ENCODE measurements at places on chromosomes 4 and X.

- no peak for DNase-seq
Observed at GRCh38 chr4:17376205-17376604, 135.7 kb downstream of the QDPR start.

- DNase-seq: no peak
Observed at GRCh38 chr4:86307432-86307831, 52.4 kb downstream of the MAPK10 start.

DNA sequence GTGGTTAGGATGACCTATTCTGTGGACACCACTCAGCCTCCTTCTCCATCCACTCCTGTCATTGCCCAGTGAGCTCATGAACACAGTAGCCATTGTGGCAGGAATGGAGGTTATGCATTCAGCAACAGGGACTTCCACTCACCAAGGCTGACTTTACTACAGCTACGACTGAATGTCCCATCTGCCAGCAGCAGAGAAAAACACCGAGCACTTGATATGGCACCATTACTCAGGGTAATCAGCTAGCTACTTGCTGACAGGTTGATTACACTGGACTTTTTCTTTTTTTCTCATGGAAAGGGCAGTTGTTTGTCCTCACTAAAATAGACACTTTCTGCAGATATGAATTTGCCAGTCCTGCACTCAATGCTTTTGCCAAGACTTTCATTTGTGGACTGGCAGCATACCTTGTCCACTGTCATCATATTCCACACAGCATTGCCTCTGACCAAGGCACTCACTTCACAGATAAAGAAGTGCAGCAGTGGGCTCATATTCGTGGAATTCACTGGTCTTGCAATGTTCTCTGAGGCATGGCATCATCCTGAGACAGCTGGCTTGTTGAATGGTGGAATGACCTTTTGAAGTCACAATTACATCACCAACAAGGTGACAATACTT lies 37.3 kb upstream of the UGT2B4 start:
- no peak for DNase-seq

GRCh38 chrX:145818186-145819113 lies 821 bp downstream of the SLITRK2 start:
- DNase-seq: no peak

DNA sequence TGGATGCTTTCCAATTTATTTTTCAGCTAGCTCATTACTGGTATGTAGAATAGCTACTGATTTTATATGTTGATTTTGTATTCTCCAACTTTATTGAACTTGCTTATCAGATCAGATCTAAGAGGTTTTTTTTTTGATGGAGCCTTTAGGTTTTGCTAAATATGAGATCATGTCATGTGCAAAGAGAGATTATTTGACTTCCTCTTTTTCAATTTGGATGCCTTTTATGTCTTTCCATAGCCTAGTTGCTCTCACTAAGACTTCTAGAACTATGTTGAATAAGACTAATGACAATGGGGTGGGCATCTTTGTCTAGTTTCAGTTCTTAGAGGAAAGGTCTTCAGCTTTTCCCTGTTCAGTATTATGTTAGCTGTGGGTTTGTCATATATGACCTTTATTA lies 11.7 kb downstream of the MAGEE1 start:
- DNase-seq: no peak

- DNase-seq: no peak
Observed at GRCh38 chr4:127772769-127773671, 9.1 kb upstream of the HSPA4L start.

GRCh38 chr4:172842779-172843178 lies 325.8 kb upstream of the GALNT7 start:
- DNase-seq: no peak

DNA sequence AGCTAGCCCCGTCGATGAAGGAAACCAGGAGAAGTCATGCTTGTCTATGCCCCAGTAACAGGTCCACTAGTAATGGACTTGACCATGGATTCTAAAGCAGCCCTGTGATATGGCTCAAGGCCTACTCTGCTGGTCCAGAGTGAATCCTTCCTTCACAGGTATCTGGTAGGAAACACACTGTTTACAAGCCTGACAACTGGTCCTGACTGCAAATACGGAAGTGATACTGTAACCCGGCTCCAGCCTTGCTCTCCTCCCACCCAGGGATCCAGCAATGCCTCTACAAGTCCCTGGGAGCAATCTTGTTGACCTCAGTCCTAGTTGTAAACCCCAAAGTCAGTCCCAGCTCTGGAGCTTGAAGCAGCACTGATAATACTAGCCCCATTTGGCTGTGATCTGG lies 239.2 kb upstream of the GRID2 start:
- no peak for DNase-seq

DNA sequence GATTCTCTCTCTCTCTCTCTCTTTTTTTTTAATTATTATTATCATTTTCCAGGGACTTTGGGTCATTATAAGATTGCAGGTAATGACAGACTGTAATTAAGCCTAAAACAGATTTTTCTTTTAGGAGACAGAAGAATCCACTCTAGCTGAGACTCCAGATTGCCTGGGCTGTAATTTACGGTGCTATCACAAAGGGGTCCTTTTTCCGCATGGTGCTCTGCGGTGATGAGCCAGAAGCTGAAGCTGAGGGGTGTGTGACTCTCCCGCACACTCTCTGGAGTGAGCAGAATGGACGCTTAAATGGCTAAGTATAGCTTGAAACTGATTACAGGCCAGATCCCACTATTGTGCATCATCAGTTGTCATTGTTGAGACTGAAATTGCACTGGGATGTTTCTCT lies 50.0 kb downstream of the LGI2 start:
- no peak for DNase-seq

DNA sequence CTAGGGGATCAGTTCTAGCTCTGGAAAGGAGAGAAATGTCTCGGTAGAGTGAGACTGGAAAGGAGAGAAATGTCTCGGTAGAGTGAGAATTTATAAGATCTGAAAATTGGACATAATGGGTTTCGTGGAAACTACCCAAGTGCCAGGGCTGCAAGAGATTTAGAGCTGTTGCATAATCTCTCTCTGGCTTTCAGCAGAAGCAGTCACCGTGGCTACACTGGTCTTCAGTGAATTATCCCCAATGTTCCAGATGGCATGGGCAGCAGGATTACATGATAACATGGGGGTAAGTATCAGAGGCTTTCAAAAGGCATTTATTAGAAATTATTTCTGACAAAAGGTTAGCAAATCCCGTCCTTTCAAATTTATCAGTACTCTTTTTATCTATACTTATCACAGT lies 435.5 kb downstream of the NKX6-1 start:
- no peak for DNase-seq

DNA sequence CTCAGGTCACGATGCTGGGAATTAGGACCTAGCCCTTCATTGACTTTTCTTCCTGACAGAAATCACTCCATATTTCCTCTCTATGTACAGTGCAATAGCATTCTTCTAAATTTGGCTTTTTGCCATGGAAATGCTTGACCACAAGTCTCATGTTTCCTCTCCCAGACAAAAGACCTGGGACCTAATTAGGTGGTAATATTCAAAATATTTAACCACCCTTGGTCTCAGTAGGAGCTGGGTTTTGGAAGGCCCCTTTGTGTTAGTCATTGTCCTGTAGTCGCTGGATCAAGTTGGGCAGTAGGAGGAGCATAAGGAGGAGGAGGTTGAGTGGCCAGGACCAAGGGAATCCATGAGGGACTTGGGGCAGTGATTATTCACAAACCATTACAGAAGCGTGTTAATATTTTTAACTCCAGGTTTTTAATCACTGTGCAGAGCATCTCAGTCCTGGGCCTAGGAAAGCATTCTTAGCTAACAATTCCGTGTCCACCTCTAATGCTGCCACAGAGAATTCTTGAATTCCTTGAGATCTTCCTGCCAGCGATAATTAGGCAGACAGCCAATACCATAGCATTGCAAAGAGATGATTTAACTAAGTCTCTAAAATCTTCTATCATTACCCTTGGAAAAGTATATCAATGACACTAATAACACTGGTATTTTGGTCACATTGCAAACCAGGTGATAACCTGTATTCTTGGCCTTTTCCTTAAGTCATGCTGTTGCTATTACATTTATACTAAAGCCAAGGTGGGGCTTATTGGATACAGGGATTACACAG lies 25.0 kb upstream of the SHROOM4 start:
- DNase-seq: no peak

DNA sequence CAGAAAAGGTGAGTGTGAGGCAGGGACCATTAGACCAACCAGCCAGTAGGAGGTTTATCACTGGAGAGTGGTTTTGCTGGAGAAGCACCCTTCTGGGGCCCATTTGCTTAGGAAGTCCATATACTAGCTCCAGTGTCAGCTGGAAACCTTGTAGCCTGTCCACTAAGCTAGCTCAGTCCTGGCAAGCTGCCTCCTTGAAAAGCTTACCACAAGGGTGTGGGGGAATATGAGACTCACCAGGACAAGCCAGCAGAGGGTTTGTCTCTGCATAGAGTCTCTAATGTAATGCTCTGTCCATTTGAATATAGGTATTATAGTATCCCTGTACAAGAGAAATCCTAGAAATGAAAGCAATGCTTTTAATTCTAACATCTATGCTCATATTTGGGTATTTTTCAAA lies 86.3 kb downstream of the FBXL5 start:
- no peak for DNase-seq
